ENCODE measurements at places on chromosomes 5 and 9.

DNA sequence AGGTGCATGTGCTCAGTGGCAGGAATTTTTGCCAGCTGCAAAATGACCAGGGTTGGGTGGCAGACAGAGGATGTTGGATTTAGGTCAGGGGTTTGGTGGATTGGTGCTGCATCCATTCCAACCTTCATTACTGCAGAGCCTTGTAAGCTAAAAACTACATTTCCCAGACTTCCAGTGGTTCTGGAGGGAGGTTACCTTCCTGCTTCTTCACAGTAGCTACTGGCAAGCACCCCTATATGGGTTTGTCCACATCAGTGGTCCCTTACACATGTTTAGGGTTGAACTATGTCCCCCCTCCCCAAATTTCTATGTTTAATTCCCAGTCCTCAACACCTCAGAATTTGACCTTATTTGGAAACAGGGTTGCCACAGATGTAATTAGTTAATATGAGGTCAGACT lies 20.7 kb upstream of the IL17B start:
- DNase-seq = no peak

- no peak for DNase-seq
These were observed 7.0 kb downstream of the TBC1D9B start for GRCh38 chr5:179900711-179901110.

DNA sequence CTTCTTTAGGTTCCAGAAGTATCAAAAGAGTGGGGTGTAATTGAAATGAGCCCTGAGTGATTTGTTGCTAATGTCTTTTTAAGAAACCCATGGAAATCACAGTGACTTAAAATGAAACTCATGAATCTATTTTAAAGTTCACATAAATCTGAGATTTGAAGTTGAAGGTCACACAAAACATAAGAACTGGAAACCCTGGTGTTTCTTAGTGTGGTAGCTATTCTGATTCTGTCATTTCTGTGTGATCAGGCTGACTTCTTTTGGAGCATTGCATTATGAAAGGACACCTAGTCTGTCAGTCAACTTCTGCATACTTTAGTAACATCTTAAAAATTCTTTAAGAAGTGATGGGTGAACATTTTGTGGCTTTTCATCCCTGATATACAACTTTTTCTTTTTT lies 448.8 kb downstream of the TLE4 start:
- DNase-seq = no peak

DNA sequence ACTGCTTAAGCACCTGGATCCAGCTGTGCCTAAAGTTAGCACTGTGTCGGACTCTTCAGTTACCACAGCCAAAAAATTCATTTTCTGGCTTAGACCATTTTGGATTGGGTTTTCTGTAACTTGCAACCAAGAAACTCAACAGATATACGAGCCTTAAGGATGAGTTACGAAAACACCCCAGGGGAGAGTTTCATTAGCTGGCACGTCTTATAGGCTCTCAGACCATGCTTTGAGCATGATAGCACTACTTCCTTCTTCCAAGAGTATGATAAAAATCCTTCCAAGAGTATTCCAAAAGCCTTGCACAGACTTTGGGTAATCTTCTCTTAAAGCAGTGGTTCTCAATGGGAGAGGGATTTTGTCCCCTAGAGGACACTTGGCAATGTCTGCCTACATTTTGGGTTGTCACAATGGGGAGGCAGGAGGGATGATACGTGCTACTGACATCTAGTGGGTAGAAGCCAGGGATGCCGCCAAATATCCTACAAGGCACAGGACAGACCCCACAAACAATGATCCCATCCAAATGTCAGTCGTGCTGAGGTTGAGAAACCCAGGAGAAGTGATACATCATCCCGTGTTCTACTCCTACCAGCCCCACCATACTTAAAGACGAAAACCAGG lies 64.8 kb downstream of the SMIM23 start:
- no peak for DNase-seq

- DNase-seq = no peak
These were observed 792.7 kb upstream of the CHD1 start for GRCh38 chr5:99721506-99721905.

DNA sequence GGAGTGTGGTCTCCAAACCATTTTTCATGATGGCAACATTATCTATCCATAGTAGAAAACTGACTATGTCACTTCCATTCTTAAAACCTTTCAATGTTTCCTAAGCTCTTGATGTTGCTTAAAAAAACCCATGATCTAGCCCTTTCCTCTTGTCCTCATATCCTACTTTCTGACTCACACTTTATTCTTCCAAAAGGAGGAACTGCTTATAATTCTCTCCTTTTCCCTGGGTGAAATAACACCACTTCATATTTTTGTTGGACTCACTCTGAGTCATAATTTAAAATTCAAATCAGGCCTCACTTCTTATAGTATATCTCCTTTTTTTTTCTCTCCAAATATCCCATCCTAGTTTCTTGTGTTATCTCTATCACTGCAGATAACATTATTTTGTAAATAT lies 513.9 kb downstream of the MAN2A1 start:
- no peak for DNase-seq

- no peak for DNase-seq
These were observed 29.5 kb downstream of the S1PR3 start for GRCh38 chr9:89020754-89021153.

DNA sequence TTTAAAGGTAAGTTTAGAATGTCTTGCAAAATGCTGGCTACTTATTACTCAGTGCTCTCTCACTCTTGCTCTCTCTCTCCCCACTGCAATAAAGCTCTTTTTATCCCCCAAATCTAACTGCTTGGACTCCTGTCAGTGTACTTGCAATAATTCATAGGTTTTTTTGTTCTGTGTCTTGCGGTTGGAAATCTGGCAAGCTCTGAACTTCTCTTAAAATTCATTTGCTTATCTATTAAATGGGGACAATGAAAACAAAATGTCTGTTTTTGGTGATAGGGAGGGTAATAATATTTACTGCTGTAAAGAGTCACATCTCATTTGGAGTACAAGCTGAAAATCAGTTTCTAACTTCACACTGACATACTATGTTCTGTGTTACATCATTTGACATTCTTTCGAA lies 18.7 kb upstream of the OR13D1 start:
- no peak for DNase-seq

- no peak for DNase-seq
These were observed 79.2 kb downstream of the DOCK2 start for GRCh38 chr5:169716287-169716686.

GRCh38 chr9:38685535-38685934 lies 34.4 kb downstream of the FAM240B start:
- no peak for DNase-seq

- DNase-seq = no peak
These were observed 212.3 kb downstream of the DOCK8 start for GRCh38 chr9:426976-427375.

- no peak for DNase-seq
These were observed 12.5 kb downstream of the QRFP start for GRCh38 chr9:130884111-130884531.

Measured in right renal cortex interstitium (tissue), 3 donors.